ENCODE measurements at places on chromosomes 1 and 21.

DNA sequence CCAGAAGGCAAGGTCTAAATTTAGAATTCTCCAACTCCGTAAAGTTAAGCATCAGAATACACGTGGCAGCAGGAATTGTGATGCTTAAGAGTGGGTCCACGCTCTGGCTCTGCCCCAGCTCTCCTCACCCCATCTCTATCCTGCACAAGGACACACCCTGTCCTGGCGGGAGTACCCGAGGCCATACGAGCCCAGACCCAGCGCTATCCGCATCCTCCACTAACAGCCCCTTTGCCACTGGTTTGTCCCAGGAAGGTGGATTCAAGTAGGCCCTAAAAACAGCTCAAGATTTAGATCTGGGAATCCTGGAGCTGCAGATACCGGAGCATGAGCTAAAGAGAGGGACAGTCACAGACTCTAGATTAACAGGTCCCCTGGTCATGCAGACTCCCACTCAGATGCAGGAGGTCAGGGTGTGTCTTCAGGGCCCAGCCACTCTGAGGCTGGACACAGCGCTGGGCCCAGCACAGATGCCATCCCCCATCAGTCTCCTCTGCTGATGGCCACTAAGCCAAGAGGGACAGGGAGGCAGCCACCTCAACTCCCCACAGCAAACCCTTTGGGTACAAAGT, 393.3 kb downstream of the NPHP4 start:
- DNase-seq: no peak

- no peak for DNase-seq
Measured at GRCh38 chr1:33322870-33323585, 2.1 kb upstream of the A3GALT2 start.

DNA sequence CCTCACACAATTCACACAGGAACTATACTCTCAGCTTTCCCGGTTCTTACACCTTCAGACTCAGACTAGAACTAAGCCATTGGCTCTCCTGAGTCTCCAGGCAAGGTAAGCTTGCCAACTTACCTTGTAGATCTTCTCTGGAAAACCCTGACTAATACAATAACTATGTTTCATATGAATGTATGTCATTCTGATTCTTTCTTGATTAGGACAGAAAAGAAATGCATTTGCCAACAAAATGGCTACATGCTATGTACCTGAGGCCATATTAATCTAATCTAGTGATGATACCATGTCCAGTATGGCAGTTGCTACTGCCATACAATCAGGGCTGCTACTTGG, 9.8 kb upstream of the ZSWIM5 start:
- no peak for DNase-seq

DNA sequence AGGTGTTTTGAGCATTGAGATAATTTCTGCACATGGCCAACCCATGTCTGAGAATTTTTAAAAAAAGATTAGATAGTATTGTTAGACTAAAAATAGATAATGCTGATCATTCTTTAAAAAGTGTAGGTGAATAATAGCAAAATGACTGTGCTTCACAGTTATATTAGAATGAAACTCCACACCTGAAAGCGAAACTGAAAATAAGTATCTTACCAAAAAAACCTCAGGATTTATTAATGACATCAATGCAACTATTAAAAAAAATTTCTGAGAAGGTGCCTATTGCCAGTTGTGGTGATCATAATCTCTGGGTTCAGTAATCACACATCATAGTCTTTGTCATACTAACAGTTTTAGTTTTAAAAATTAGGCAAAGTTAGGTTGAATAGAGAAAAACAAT, 36.5 kb downstream of the PLA2G4A start:
- no peak for DNase-seq

GRCh38 chr1:243964915-243965314, 86.2 kb upstream of the ZBTB18 start:
- no peak for DNase-seq

DNA sequence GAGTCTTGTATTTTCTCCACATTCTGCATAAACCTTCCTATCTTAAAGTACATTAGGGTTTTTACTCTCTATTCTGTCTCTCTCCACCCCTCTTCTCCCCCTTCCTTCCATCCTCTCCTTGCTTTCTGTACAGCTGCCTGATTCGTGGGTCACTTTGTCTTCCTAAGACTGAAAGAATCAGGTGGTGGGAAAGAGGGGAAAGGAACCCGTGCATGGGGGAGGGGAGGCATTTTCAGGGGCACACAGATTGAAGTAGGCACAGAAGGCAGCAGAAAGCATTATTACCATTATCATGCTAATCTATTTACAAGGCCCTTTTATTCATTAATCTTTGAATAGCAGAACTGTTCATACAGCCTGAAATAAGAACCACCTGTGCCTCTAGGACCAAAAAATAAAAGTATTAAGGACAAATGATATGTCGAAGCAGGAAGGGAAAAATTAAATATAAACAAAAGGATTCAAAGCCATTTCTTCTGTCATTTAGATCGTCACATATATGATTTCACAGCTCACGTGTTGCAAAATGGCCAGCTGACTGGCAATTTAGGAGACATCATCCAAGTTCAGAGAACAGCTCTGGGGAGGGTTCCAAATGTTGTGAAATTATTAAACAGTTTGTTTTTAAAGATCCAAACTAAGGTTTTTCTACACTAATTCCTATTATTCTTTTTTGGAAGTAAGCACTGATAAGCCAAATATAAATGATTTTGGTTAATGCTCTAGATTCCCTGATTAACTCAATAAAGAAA, 154.6 kb downstream of the PBX1 start:
- no peak for DNase-seq

DNA sequence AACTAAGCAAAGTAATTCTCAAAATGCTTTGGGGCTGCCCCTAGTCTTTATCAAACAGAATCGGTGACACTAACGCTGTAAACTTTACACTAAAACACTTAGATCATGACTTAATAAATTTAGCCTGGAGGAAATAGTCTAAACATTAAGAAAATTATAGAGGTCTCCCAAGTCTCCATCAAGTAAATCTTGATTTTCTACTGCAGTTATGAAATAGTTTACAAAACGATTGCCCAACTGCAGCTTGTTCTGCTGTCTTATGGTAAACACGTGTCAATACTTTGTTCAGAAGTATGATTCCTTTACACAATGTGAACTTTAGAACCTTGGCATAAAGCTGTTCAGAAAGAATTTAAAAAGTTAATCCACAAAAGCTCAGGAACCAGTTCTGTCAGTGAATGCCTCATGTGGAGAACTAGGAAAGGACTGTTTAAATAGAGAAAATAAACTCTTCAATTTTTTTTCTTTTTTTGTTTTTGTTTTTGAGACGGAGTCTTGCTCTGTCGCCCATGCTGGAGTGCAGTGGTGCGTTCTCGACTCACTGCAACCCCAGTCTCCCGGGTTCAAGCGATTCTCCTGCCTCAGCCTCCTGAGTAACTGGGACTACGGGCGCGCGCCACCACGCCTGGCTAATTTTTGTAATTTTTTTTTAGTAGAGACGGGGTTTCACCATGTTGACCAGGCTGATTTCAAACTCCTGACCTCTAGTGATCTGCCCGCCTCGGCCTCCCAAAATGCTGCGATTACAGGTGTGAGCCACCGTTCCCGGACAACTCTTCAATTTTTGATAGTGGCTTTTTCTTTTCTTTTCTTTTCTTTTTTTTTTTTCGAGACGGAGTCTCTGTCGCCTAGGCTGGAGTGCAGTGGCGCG, 1.6 kb downstream of the DDI2 start:
- no peak for DNase-seq

DNA sequence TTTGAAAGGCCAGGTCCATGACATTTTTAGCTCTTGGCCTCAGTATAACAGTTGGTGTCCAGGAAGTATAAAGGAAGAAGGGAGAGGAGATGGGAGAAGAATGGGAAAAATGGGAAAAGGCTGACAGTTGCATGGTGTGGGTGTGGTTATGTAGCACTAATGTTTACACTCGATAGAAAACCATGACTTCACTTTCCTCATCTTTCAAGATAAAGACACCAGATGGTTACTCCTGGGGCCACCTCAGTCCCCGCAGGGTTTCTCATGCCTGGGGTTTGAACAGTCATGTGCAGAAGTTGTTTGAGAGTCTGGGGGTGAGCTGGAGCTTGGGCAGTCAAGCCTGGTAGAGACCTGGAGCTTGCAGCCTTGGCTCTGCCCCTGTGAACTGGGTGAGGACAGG, 7.9 kb downstream of the PGBD2 start:
- DNase-seq: no peak

DNA sequence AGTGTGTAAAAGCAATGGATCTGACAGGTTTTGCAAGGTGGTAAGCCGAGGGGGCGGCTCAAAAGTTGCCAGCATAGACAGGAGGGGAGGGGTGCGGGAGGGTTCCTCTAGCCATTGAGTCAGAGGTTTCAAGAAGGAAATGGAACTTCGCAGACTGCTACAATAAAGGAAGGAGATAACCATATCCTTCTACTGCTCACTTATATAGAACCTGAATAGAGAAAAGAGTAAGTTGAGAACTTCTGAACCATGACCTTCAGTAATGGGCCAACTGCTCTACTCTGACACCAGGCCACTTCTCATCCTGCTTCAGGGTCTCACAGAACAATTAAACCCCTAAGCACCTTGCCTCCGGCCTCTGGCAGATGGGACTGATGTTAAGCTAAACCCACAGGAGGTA, 26.3 kb upstream of the BCAR3 start:
- DNase-seq: no peak

GRCh38 chr1:85321237-85321964, 45.0 kb upstream of the BCL10 start:
- DNase-seq: no peak

DNA sequence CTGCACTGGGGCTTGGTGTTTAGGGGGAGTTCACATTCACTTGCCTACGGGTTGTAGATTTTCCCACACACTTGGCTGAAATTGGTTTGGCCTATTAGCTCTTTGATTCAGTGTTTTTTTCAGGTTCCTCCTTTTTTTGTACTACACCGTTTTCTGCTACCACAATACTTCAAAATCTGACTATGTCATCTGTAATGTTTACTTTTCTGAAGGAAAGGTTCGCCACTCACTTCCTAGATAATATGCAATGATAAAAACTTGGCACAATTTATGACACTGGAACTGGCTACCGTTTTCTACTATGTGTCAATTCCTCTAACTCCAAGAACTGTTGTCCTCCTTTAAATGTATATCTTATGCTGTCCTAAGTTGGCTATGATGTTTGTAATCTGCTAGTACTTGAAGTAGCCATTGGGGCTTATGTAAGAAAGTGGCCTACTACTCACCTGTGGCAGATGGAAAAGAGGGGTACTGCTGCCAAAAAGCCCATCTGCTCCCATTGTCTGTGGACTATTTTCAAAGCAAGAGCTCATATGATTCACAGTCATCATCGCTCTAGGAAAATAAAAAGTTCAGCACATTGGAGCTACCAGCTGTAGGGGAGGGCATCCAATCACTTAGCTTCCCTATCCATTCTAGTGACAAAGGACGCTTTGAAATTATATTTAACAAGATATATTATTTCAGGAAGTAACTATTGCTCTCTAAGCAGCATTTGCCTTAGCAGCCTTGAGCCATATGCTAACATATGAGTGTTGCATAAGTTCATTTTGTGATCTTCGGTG, 42.4 kb upstream of the BACH1 start:
- no peak for DNase-seq

DNA sequence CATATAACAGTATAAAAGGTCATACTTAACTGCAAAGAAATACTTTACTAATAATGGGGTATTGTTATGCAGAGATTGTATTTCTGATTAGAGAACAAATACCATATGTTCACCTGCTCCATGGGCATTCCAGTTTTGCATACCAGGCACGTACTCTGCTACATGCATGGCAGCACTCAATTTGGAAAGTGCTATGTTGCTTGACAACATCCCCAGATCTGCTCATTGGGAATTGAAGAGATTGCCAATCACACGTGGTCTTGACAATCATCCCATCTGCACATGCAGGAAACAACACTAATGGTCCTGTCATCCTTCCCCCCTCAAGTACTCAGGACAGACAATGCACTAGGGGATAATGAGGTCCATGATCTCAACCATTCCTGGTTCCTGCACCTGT, 63.4 kb upstream of the PDE4B start:
- DNase-seq: no peak

GRCh38 chr21:23686737-23687523, 1920.4 kb downstream of the MRPL39 start:
- DNase-seq: no peak

GRCh38 chr1:170696591-170697290, 32.8 kb downstream of the PRRX1 start:
- DNase-seq: no peak

DNA sequence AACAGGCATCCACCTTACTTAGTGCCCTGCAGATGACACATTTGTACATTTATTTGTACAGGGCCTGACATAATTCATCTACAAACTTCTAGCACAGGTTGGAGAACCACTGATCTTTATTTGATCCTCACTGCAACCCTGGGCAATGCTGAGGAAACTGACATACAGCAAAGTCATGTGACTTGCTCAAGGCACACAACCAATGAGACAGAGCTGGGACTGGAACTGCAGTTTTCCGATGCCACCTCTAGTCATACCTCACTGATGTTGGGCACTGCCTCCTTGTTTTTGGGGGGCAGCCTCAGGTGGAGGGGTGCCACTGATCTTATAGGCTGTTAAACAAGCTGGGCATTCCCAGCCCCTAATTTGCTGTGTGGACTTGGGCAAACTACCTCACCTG, 3.4 kb downstream of the PROK1 start:
- no peak for DNase-seq

DNA sequence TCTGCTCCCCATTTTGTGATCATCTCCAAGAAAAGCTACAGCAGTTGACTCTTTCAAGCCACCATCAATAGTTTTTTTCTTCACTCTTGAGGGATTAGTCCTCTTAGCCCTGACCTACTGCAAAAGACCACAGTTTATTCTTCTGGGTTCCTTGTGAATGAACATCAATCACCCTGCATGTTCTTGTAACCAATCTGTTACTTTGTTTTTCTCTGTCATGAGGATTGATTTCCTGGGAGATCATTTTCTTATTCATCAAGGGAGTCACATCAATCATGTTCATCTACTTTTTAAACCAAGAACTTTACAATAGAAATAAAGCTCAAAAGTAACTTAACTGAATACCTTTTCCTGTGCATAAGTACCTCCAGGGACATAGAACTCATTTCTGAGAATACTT, 21.8 kb downstream of the ILDR2 start:
- no peak for DNase-seq

- DNase-seq: no peak
Measured at GRCh38 chr1:248818505-248819374, 7.0 kb downstream of the SH3BP5L start.

DNA sequence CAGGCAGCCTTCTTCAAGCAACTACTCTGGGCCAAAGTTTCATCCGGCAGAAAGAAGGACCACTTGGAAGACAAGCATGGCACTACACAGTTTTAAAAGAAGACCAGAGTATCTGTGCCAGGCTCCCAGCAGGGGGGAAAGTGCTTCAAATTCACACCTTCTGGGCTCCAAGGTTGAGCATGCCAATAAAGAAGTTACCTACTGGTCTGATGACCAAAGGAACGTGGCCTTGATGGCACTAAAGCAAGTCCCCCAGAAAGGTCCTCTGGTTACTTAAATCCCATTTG, 73.5 kb downstream of the CD46 start:
- no peak for DNase-seq

DNA sequence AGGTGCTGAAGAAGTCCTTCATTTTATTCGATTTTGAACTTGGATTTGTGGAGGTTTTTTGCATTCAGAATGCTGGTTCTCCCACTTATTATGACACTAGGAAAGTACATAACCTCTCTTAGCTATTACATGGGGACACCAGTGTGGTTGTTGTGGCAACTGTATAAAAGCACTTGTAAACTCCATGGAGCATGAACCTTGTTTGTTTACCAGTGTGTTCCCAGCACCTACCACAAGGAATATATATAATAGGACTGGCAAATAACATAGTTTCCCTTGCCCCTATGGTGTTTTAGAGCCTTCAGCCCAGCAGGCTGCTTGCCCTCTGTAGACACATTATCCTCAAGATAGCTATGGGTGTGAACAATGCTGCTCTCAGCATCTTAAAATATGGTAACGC, 43.1 kb downstream of the RASSF5 start:
- no peak for DNase-seq
